ENCODE measurements at places on chromosomes 13 and 19. TPM values are rescaled to one million over a fixed set of nuclear protein-coding genes. Genes with fewer than 3 reads are reported as not detected.

DNA sequence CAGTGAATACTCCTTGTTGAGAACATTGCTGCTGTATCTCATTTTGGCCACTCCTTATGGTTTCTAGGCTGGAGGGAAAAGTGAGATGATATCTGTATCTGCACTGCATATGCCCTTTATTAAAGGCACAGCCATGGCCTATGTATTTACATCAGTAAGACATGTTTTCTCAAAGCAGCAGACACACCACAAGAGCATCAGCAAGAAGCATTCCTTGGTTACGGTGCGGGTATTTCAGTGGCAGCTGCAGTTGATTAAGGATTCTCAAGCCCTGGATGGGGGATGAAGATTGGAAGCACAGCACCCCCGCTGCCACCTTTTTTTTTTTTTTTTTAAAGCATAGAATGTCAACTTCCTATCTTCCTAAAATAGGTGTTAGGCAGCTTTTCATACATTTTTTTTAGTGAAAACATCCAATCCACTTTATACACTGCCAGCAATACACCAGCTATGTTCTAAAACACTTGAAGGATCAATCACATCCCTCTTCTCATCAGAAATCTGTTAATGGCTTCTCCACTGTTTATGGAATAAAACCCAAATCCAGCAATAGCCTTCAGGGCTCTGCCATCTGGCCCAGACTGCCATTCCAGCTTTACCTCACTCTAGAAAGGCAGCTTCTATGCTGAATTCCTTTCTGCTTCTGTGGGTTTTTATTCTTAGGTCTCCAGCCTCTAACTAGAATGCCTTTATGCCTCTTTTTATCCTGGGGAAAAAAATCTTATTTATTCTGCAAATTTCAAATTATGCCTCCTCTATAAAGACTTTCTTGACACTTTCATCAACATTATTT, 331.0 kb downstream of the DNAJC15 start:
- DNase-seq: no peak

DNA sequence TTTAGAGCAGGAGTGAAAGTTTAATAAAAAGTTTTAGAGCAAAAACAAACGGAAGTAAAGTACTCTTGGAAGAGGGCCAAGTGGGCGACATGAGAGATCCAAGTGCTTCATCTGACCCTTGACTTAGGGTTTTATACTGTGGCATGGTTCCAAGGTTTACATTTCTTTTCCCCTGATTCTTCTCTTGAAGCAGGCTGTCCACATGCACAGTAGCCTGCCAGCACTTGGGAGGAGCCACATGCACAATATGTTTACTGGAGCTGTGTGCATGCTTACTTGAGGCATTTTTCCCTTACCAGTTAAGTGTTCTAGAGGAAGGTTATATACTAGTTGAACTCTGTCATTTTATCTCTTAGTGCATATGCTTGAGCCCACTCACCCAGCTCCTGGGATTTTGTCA, 295.6 kb downstream of the TBC1D4 start:
- DNase-seq: no peak

DNA sequence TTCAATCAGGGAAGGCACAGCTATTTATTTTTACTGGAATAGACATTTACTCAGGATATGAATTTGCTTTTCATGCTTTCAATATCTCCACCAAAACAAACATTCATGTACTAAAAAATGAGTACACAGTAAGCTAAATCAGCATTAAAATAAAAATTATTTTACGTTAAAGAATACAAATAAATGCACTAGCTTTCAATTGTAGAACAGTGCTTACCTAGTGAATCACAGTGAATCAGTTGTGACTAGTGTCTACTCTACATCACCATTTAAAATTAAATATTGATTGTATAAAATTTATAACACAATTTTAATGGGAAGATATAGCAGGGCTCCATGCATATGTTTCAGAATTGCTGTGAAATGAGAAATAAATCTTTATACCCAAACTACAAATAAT, 929.6 kb upstream of the ATXN8OS start:
- DNase-seq: no peak

DNA sequence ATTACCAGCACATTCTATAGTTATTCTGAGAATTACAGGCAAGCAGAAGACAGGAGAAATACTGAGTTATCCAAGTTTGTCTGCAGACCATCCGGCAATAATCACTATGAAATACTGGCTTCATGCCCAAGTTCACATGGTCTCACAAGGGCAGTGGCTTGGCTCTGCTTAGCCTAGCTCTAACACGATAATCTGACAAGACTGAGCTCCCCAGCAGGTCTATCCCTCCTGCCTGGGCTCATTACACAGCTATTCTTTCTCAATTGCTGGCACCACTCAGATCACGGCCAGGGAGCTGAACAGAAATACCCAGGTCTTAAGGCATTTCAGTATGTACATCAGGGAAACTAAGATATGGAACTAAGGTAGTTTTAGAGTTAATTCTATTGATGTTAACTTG, 361.6 kb upstream of the PCDH20 start:
- no peak for DNase-seq

DNA sequence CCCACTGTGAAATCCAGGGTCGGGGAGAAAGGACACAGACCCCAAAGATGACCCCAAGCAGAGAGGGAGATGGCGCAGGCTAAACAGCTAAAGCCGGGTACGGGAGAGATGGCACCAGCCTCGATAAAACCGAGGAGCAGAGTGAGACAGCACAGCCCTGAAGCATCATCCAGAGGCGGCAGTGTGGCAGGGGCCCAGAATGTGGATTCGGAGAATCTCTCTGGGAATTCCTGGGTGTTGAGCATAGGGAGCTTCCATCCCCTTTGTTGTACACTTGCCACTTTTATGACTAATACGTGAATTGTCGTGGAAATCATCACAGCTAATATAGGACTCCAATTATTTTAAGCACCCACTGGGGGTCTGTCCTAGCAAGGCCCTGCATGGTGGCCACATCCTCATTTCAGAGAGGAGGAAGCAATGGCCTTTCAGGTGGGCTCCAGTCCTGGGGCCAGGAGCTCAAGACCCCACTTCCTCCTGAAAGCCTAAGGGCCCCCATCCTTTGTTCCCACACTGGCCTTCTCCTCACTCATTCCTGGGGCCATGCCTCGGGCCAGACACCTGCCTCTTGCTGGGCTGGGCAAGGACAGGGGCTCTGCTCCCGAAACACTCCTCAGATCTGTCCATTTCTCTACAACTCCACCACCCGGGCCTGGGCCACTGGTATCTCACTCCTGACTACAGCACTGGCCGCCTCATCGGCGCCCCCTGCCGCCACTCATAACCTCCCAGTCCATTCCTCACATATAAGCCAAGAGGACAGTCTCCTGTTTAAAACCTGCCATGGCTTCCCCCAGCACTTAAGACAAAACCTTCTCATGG, 29.3 kb upstream of the ATP1A3 start:
- no peak for DNase-seq

DNA sequence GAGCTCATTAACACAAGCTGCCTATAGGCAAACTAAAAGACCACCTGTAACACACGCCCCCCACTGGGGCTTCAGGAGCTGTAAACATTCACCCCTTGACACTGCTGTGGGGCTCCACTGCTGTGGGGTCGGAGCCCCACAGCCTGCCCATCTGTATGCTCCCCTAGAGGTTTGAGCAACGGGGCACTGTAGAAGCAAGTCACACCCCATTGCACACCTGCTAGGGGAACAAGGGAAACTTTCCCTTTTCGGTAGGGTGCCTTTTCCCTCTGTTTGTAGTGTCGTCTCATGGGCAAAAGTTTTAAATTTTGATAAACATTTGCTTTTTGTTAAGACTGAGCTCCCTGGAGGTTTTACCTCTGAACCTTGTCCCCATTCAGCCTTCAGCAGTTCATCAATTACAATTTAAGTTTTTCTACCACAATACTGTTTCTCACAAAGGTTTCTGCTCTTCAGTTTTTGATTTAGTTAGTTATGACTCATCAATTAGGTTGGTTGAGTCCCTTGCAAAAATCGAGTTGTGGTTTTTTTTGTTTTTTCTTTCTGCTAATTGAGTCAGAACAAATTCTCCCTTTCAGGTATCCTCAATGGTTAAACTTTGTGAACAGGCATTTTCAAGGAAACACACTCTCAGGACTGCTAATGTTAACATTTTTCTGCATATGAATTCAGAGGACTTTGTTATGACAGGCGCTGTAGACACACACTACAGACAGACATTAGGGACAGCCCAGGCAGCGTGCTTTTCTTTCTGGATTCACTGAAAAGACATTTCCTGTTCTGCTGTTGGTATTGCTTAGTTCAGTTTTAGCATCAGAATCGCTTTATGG, 35.1 kb downstream of the ZNF433 start:
- no peak for DNase-seq

- DNase-seq: no peak
These were observed 1297.4 kb downstream of the PCDH9 start for GRCh38 chr13:65932587-65933239.

DNA sequence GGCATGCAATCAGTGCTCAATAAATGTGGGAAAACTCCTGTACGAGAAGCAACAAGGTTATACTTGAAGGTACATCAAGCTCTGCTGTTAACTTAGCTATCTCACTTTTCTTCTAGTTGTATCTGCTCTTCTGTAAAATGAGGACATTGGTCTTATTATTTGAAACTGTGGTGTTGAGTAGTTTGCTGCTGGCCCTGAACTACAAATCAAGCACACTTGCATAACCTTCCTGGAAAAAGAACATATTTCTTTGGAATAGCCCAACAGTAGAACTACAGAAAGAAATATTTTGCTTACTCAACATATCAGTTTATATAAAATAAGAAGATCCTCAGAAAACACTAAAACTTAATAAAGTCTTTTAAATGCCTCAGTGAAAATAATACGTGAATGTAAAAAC, 203.0 kb downstream of the KCTD12 start:
- no peak for DNase-seq

DNA sequence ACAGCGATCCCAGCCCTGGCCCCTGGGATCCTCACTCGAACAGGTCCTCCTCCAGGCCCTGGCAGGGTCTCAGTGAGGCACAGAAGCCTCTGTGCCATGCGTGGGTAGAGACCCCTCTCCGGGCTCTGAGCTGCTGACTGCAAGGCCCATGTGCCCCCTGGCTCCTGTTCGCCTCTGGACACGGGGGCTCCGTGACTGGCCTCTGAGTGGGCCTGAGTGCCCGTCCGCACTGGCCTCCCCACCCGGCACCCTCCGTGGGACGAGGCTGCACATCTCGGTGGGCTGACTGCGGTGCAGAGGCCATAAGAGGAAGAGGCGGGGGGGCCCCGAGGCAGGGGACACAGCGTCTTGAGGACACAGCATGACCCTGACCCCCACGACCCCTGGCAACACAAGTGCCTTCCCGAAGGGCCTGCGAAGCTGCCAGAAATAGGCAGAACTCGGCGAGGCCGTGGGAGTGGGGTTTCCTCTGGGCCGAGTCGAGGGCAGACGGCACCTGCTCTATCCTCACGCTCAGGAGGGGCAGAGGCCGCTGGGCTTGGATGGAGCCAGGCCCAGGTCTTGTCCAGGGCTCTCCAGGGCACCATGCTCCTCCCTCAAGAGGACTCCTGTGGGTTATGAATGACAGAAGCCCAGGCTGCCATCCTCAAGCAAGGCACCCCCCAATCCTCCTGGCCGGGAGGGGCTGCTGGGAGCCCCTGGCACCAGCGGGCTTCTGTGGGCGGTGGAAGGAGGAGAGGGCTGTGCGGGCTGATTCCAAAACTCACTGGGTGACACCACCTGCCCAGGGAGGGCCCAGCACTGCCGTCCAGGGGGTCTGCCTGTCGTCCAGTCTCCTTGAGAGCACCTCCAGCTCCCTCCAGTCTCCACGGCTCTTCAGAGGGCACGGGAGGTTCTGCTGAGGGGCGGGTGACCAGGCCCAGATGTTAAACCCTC, 52.6 kb downstream of the RASA3 start:
- DNase-seq: peak; percentile 19

KLF16 gene
- total RNA-seq: 24.1 TPM

SIGLEC9 gene
- not detected for total RNA-seq

CGB2 gene
- 0.71 TPM for total RNA-seq
